Naive B cell (primary cell): ENCODE measurements at places on chromosomes 4 and X. TPM values are rescaled to one million over a fixed set of nuclear protein-coding genes. Genes with fewer than 3 reads are reported as not detected.

DNA sequence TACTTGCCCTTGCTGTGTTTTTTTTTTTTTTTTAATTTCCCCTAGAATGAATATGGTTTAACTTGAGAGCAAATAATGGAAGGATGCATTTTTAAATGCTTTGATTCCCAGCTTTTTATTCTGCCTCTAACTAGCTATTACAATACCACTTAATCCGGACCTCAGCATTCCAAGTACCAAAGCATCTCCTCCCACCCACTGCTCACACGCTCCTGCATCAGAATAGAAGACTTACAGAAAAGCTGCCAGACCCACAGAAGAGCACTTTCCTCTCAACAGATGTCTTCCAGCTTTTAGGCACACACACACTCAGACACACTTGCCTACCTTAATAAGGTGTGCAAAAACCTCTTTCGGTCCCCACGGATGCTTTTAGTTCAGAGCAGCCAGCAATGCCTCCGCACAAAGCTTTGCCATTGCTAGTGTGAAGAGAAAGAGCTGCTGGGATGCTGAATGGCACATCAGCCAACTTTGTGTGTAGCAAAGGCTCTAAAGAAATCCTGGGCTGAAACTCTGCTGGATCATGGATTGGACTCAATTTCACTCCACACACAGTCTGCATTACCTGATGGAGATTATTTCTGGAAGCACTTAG, 1056.2 kb downstream of the DMD start:
- no peak for DNase-seq

GRCh38 chrX:147679356-147680005, 232.2 kb upstream of the FMR1 start:
- no peak for DNase-seq

- no peak for DNase-seq
Observed at GRCh38 chrX:10990976-10991375, 120.2 kb upstream of the HCCS start.

- DNase-seq = no peak
Observed at GRCh38 chr4:141009931-141010330, 123.3 kb downstream of the RNF150 start.

GRCh38 chrX:134255555-134255954, 18.6 kb downstream of the CCDC160 start:
- no peak for DNase-seq

- DNase-seq = no peak
Observed at GRCh38 chr4:159101988-159102621, 774 bp upstream of the RAPGEF2 start.

MYOZ2 gene
- polyA plus RNA-seq = not detected

DNA sequence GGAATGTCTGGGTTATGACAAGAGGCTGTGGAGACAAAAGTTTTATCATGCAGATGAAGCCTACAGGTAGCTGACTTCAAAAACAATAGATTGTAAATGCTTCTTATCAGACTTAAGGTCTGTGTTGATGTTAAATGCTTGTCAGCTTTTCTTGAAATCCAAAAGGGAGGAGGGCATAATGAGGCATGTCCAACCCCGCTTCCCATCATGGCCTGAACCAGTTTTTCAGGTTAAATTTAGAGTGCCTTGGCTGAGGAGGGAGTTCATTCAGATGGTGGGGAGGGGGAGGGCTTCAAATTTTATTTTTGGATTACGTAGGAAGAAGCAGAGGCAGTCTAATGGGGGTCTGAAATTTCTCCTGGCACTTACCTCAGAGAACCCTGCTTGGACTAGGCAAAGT, 207.7 kb upstream of the HDX start:
- DNase-seq = no peak

DNA sequence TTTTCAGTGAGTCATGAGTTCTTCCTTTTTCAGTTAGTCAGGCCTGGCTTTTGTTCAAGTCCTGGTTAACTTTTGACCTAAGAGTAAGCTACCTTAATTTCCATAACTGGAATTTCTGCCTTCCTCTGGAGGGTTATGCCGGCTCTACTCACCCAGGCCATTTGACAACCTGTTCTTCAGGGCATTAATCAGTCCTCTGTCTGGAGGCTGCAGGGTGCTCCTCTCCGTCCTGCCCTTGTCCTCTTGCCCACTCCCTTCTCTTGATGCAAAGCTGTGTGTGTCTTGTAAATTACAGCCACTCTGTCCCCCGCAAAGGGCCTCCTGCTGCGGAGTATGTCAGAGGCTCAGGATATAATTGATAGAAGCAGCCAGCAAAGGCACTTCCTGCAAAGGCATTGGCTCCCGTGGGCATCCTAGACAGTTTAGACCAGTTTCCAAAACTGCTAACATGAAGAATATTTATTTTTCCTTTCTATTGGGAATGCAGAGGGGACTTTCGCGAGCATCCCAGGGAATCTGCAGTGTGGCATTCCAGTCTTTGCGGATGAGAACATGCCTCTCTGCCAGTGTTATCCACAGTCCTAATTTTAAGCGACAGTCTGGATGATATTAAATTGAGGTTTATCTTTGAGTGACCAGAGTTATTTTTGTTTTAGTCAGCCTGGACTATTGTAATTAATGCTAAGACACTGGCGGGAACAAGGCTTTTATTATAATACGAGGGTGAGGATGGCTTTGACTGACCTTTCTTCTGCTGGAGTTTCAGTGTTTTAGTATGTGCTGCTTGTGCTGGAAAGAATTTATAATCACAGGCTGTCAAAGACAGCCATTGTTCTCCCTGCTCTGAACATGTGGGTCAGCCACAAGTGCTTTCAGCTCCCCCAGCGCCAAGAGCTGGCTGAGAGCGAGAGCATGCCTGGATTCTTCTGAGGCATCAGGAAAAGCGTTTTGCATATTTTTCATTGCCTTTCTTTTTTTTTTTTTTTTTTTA, 74.2 kb downstream of the LIMCH1 start:
- no peak for DNase-seq

GRCh38 chrX:151970027-151970426, 4.4 kb downstream of the GABRE start:
- no peak for DNase-seq

- no peak for DNase-seq
Observed at GRCh38 chr4:47490550-47490949, 5.5 kb downstream of the ATP10D start.

DNA sequence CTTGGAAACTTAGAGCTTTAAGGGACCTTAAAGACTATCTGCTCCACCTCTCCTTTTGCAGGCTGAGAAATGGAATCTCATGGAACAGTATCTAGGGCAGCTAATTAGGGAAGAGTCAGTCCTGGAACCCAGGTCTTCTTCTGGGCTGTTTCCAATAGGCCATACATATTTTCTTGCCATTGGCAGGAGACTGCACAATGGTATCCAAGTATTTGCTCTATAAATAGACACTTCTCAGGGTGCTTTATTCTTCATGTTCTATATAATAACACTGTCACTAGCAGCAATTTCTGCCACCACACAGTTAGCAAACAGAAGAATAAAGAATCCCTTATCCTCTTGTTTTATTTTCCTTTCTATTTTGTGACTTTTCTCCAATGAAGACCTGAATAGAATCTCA, 291.7 kb downstream of the C4orf33 start:
- DNase-seq = no peak
